Stimulated activated CD8-positive, alpha-beta memory T cell treated with anti-CD3 and anti-CD28 coated beads, Interleukin-7, amount 100 ng/mL, for 24 hours (primary cell): ENCODE measurements at places on chromosomes 7 and 10.
A peak's percentile ranks its signal among the peaks of the same experiment; 100 is the strongest.

DNA sequence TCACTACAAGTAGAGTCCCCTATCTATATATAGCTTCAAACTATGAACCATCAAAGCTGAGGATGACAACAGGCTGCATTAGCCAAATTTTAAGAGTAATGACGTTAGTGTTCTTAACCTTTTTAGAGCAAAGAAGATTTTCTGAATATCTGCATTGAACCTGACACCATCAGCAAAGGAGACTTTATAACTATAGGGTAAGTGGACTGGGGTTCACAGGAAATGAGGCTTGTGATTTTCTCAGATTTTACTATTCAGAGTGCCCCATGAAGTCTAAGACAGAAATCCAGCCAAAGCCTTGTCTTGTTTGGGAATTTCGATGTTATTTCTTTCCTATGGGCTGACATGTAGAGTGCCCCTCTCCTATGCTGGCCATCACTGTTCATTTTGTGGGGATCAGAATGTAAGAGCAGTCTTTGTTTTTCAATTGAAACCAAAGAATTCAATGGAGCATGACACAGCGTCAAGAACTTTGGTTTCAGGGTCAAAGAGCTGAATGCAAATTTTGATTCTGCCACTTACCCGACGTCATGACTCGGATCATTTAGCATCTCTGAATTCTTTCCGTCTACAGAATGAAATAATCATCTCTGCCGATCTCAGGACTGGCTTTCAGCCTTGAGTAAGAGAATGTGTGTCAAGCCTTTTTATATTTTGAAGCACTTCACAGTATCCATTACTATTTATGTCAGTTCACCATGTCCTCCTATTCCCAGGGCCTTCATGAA, 52.7 kb downstream of the DENND11 start:
- DNase-seq = no peak

DNA sequence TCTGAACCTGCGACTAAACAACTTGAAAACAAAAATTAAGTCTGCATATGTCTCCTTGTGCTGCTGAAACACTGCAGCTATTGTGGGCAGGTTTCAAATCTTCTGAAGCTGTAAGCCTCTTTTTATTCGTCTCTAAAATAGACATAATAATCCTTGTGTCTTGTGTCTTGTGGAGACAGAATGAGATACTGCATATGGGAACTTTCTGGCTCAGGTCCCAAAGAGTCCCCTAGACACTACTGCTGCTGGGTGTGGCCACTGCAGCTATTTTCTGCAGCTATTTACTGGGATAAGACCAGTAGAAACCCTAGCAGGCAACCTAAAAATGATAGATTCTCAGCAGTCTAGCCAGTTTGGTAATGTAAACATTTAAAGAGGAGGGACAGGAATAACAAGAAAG, 252.0 kb downstream of the ELMO1 start:
- no peak for DNase-seq

DNA sequence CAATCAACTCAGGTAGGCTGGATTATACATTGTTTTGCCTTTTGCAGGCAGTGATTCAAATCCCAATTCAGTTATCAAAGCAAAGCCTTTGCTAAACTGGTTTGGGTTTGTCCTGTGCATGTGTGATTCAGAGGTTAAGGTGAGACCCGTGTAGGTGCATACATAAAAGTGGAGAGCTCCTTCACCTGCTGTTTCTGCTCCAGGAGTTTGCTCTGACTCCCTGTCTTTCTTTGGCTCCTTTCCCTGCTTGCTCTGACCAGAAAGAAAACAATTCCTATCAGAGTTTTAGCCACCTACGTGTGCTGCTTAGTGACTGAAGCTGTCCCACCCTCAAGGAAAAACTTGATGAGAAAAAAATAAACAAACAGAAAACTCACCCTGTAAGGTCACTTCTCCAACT, 101.1 kb downstream of the TPST1 start:
- DNase-seq = no peak

DNA sequence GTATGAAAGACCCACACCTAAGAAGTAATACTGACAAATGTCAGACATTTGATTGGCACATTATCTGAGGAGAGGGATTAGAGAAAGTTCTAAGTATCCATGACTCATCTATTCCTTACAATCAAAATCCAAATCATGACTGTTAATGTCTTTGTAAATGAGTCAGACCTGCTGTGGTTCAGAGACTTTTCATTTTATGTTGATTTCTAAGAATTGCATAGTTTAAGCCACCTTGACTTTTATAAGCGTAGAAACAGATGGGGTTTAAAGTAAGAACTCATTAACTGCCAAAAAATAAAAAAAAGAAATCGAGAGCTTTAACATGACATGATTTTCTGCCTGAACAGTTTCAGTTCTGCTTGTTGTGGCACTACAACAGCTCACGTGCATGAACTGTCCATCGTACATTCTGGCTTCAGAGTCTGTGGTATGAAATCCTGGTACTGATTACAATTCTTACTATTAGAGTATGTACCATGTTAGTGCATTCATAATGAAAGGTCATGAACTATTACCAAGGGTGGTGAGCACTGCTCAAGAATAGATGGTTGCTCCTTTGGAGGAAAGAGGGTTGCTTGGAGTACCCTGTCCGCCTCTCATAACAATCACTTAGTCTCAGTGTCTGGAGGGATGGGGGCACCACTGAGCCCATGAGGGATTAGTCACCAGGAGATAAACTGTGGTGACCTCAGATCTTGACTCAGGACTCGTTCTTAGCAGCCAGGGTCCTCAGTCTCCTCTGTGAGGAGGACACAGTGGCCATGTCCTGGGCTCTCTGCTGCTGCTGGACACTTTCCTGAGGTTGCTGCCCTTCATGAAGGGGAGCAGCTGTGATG, 42.2 kb downstream of the ACSM6 start:
- DNase-seq = no peak

GRCh38 chr7:126440542-126440941, 812.2 kb downstream of the GRM8 start:
- DNase-seq = no peak

- no peak for DNase-seq
These were observed 228.9 kb upstream of the ETV1 start for GRCh38 chr7:14218338-14218737.

DNA sequence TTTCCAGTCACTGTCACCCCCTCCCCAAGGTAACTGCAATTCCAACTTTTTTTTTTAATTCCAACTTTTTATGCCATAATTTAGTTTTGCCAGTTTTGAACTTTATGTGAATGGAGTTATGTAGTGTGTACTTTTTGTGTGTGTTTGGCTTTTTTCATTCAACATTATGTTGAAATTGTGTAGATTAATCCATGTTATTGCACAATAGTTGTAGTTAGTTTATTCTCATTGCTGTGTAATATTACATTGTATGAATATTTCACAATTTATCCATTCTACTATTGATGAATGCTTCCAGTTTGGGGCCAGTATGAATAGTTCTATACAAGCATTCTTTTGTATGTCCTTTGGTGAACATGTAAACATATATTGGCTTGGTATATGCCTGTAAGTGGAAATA, 32.5 kb downstream of the MXI1 start:
- DNase-seq = no peak

DNA sequence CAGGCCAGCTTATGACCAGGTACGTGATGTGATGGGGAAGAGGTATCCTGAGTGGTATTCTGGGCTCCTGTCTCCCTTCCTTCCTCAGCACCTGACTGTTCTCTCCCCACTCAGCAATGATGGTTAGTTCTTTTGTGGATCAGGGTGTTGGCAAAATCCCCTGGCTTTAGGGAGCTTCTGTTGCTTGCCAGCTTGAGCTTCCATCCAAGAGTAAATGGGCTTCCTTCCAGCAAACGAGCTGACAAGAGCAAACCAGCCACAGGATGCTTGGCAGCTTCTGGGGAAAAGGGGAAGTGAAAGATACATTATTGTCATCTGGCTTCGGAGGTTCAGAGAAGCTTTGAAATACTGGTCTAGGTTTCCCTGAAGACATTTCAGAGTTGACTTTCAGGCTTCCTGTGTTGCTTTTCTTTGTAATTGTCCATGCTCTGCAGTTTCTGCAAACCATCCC, 5.2 kb downstream of the DUSP5 start:
- DNase-seq = no peak

GRCh38 chr7:41763626-41764025, 60.7 kb upstream of the INHBA start:
- DNase-seq = no peak

DNA sequence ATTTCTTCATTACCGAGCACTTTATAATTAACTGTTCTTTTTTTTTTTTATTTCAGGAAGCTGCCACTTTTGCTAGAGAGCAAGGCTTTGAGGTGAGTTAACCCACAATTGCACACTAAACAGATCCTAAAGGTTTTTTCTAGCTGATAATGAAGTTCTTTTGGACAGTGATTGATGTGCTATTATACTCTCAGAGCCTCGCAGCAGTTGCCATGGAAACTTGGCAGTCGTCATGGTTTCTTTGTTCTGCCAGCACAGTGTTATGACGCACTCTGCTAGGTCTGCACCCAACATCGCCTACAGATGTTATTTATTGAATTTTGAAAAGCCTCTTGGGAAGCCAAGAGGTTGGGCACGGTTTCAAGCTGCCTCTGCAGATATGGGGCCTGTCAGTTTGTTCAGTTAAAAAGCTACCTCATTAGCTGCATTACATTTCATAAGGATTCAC, 237.2 kb upstream of the KAT6B start:
- peak; percentile 51 for DNase-seq

- DNase-seq = no peak
These were observed 197.6 kb upstream of the FZD1 start for GRCh38 chr7:91066627-91067026.

DNA sequence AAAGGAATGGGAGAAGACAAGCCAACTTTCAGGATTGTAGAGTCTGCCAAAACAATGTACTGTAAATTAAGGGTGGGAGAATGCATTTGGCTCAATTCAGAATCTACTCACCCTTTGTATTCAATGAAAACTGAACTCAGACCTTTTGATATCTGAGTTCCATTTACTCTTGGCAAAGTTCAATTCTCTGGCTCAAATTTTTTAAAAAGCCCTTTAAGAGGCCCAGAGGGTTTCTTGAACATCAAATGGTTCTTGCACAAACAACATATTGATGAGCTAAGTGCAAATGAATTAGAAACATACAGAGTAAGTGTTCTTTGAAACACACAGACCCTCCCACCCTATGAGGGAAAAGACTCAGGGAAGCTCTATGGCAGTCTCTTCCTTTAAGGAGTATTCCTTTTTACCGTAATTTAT, 5.2 kb upstream of the XPNPEP1 start:
- no peak for DNase-seq

- no peak for DNase-seq
These were observed 46.0 kb downstream of the SH2D4B start for GRCh38 chr10:80583685-80584084.

- no peak for DNase-seq
These were observed 36.7 kb downstream of the CSGALNACT2 start for GRCh38 chr10:43174969-43175368.

- DNase-seq = no peak
These were observed 496.9 kb upstream of the CELF2 start for GRCh38 chr10:10520491-10521385.

DNA sequence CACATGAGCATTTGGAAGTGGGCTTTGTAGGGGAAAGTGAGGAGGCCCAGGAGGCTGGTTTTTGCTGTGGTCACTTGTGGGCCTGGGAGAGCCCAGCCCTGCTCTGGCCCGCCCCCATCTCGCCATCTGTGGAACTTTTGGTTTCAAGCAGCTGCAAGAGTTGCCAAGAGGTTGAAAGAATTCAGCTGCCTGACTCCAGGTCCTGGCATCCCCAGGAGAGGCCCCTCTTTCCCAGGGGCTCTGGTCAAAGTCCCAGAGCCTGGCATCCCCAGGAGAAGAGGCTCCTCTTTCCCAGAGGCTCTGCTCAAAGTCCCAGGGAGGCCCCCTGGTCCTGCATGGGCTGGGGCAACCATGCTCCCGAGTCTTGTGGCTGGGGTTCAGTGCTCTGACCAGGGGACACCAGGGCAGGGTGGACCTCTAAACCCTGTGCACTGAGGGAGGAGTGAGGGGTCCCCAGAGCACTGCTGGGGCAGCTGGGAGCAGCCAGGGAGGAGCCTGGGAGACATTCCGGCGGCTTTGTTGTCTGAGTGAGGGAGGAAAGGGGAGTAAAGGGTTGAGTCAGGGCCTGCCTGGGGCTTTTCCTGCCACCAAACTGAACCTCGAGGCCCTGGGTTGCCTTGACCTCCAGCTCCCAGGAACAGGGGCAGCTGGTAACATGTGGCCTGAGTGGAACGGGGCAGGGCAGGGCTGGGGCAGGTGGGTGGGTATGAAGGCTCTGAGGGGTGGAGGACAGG, 27.7 kb upstream of the CSGALNACT2 start:
- DNase-seq = no peak

DNA sequence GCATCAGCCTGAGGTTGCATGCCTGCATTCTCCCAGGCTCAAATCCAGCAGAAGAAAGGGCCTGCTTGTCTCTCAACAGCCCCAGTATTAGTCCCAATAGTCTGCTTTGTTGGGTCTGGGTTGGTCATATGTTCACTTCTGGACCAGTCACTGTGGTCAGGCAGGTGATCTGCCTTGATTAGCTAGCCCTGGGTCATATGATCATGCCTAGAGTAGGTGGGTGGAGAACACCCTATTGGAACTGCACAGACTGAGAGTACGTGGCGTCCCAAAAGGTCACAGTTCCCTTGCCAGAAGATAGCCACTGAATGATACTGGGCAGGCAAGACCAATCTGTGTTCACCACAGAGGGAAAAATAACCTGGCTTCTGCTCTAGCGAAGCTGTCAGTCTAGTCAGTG, 80.1 kb downstream of the SH2D4B start:
- DNase-seq = no peak

- DNase-seq = no peak
These were observed 127.8 kb upstream of the NPSR1 start for GRCh38 chr7:34530259-34530658.

DNA sequence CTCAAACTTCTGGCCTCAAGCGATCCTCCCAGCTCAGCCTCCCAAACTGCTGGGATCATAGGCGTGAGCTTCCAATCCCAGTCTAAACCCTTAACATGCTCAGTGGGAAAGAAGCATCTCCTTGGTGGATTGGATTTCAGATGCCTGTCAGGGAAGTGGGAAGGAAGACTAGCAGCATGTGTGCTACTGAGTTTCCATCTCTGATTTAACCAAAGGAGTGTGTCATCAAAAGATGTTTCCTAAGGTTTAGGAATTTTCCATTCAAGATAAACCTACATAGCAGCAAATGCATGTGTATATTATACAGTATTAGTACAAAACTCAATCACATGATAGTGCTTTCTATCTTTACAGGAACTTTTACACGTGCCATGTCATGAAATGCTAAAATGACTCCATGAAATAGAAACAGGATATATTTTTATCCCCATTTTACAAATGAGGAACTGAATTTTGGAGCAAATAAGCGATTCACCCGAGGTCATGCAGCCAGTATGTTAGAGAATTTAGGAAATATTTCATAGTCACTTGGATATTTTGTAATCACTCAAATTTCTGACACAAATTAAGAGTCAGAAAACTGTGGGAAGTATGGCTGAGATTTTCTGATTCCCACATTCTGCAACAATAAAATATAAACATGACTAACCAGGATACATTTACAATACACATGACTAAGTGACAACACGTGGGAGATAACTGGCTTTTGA, 11.4 kb upstream of the TMEM26 start:
- no peak for DNase-seq

GRCh38 chr10:61964949-61965702, 63.6 kb downstream of the ARID5B start:
- no peak for DNase-seq
